ENCODE measurements at places on chromosomes 3 and 15.

GRCh38 chr15:62320259-62320658, 155.2 kb upstream of the C2CD4B start:
- no peak for DNase-seq

- DNase-seq = no peak
Observed at GRCh38 chr3:51544011-51544775, 5.7 kb downstream of the RAD54L2 start.

DNA sequence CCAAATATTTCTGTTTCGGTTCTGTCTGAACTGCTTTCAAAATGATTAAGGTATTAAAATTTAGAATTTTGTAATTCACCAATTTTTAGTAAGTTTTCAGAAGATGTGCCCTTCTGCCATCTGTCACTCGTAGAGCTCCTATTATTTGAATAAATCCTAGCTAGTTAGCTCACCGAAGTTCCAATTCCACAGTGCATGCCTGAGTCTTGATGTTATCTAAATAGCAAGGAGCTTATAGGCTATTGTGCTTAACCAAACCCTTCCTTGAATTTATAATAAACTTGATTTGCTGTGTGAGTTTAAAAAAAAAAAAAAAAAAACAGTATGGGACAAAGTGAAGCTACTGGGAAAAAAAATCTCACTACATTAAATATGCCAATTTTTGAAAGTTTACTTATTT, 18.7 kb downstream of the ATP13A3 start:
- no peak for DNase-seq

- no peak for DNase-seq
Observed at GRCh38 chr3:67866571-67866970, 212.2 kb upstream of the SUCLG2 start.

DNA sequence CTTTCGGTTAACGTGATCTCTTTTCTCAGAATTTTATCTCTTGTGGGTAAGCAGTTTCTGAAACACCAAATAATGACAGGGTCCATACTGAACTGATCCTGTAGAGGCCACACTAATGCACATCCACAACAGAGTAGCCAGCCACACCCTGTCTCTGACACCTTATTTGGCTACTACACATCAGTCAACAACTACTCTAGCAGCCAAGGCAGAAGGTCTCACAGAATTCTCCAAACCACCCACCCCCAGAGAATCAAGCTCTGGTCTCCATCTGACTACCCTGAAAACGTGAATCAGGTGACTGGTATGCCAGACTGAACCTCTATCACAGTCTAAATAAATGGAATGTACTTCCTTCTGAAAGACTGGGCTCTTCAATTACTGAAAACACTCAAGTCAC, 38.0 kb downstream of the EDC3 start:
- DNase-seq = no peak

DNA sequence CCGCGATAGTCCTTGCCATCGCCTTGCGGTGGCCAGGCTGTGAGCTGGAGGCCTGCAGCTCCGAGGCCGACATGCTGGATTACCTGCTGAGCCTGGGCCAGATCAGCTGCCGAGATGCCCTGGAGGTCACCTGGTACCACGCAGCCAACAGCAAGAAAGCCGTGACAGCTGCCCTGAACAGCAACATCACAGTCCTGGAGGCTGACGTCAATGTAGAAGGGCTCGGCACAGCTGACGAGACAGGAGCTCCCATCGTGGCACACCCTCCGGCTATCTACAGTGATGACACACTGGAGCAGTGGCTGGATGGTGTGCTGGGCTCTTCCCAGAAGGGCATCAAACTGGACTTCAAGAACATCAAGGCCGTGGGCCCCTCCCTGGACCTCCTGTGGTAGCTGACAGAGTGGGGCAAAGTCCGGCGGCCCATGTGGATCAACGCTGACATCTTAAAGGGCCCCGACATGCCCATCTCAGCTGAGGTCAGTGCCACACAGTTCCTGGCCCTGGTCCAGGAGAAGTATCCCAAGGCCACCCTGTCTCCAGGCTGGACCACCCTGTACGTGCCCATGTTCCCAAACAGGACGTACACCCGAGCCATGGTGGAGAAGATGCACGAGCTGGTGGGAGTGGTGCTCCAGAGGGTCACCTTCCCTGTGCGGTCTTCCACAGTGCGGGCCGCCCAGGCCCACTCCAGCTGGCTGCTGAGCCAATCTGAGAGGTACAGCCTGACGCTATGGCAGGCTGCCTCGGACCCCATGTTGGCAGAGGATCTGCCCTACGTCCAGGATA, 70.2 kb downstream of the FAM43A start:
- DNase-seq = no peak

DNA sequence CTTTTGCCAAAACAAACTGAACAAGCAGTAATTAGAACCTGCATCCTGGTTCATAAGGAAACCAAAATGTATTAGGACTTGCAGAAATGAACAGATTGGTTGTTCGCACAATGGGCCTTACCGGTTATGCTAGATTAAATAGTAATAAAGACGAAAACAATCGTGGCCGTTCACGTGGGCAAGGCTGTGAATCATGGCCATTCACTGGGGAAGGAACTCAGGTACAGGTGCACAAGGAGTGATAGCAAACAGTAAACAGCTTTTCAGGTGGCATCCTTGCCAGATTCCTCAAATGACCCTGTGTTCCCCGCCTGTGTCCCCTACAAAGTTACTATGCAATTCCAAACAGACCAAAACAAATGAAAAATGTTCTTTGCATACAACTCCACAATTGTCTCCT, 8.2 kb downstream of the LRIG1 start:
- DNase-seq = no peak

Measured in stimulated activated CD4-positive, alpha-beta T cell treated with anti-CD3 and anti-CD28 coated beads, Interleukin-15, amount 100 ng/mL, for 24 hours (primary cell).